ENCODE measurements at places on chromosomes 6 and 20.
A peak's percentile ranks its signal among the peaks of the same experiment; 100 is the strongest.

GRCh38 chr6:132695773-132696172 lies 18.1 kb downstream of the VNN1 start:
- no peak for DNase-seq

DNA sequence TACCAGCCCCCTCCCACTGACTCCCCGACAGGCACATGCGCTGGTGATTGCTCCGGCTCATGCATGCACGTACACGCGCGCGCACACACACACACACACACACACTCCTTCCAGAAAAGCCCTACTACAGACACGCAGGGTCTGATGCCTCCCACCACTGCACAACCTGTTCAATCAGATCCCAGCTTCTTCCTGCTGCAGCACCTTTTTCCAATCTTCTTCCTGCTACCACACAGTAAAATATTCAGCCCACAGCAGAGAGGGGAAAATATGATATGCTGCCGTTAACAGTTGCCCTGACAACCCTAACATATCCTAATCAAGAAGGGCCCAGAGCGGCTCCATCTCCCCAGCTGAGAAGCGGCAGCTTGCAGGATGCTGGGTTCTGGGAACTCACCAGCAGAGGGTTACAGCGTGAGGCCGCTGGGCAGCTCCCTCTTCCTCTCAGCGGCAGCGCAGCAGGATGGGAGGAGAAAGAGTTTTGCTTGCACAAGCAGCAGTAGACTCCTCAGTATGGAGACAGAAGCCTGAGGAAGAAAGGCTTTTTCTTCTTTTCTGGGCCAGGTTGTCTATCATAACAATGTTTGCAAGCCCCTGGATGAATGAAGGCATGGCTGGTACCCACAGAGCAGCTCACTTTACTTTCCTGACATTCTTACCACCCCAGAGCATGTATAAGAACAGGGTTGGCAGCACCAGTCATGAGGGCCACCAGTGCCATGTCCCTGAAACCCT lies 23.9 kb downstream of the MAP7 start:
- DNase-seq = no peak

- DNase-seq = no peak
Observed at GRCh38 chr6:151069641-151070040, 170.1 kb upstream of the AKAP12 start.

DNA sequence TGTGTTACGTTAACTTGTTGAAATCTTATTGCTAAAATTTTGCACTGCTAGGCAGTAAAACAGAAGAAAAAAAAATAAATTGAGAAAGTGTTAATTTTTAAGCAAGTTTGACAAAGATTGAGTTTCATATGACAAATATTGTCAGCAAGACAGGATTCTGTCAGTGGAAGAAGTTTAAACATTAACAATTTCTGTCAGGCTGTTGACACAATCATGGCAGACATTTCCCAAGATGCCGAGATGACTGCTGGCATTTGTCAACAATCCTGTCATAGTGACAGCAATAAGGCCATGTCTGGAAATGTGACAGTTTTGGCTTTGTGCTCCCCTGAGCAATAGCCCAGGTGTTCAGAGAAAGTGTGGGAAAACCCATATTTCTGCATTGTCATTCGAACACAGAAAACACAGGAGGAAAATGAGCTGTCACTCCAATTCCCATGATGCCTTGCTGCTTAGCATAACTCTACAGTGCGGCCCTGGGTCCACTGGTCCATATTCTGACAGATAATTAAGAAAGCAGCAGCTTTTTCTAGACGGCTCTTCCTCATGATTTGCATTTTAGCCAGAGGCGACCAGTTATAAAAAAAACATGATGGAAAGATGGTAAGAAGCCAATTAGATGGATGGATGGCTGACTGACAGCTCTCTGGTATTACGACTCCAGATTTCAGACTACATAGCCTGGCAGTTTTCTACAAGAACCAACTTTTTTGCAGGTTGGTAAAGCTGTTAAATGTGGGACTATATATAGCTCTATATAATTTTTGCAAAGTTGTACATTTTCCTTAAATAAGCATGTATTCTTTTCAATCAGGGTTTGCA lies 43.6 kb upstream of the DEFB112 start:
- no peak for DNase-seq

GRCh38 chr20:25022680-25023079 lies 30.1 kb upstream of the APMAP start:
- no peak for DNase-seq

- DNase-seq = no peak
Observed at GRCh38 chr6:14921170-14921569, 324.7 kb upstream of the JARID2 start.

DNA sequence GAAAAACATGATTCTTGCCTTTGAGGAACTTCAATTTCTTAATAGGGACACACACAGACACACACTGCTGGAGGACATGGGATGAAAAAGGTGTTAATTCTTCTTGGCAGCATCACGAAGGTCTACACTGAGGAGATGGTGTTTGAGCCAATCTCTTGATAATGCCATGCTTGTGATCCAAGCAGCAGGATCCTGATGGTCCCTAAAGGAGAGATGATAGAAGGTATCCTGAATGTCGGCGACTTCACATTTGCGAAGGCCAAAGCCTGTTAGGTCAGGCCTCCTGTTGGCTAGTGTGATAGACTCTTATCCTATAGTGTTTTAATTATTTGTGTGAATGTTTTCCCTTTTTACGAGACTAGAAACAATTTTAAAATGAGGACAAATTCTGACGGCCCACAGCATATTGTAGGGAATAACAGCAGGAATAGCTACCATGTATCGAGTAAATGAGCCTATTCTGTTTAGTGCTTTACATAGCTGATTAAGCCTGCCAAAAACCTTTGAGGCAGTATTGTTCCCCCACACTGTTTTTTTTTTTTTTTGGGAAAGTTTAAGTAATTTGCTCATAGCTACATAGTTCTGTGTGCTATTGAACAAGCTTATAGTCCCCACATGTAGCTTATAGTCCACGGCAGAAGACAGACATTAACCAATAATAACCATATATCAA lies 15.3 kb upstream of the TFB1M start:
- DNase-seq = no peak

- DNase-seq = peak; percentile 65
Observed at GRCh38 chr6:28443112-28443773, at the start of gene ZSCAN23. TSS of gene ZSCAN23 (minus strand) at chr6:28443491. CDS start at chr6:28436266, 7,225 bp downstream.

DNA sequence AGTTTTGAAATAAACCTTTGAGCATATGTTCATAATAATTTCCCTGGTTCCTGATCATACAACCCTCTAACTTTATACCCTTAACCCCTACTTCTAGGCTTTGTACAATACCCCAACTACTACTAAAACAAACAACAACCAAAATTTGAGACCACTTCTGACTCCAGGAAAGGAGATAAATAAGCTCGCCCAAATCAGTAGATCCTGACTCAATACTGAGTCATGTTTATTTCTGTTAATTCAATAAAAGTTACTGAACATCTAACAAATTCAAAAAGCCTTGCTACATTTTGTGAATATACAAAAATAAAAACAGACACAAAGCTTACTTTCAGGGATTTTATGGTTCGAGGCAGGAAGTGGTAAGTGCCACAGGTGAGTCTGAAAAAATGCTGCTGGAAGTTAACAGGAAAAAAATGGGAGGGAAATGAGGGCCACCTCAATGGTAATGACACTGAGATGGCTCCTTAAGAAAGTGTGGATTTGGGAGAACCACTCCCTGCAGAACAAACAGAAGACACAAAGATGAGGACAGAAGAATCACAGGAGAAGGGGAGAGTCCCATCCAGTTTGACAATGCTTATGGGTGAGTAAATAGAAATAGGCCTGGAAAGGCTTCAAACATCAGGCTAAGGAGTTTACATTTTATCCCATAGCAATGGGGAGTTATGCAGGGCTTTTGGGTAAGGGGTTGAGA lies 63.4 kb downstream of the DST start:
- no peak for DNase-seq

DNA sequence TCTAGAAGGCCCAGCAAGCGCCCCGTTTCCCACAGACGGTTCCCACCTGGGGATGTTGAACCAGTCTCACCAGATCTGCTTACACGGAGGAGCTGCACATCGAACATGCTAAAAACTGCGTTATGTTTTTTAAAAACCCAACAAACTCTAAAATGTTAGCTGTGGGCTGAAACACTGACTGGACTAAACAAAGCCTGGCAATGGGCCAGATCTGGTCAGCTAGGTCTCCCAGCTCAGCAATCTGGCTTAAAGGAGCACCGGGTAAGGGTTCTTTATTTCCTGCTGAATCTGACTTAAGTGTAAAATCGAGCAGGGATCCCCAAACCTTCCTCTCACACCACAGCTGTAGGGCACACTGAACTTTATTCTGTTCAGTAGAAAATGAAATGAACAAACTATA lies 156.9 kb downstream of the FOXC1 start:
- no peak for DNase-seq

GRCh38 chr20:44357555-44358125 lies 2.1 kb downstream of the HNF4A start:
- no peak for DNase-seq

DNA sequence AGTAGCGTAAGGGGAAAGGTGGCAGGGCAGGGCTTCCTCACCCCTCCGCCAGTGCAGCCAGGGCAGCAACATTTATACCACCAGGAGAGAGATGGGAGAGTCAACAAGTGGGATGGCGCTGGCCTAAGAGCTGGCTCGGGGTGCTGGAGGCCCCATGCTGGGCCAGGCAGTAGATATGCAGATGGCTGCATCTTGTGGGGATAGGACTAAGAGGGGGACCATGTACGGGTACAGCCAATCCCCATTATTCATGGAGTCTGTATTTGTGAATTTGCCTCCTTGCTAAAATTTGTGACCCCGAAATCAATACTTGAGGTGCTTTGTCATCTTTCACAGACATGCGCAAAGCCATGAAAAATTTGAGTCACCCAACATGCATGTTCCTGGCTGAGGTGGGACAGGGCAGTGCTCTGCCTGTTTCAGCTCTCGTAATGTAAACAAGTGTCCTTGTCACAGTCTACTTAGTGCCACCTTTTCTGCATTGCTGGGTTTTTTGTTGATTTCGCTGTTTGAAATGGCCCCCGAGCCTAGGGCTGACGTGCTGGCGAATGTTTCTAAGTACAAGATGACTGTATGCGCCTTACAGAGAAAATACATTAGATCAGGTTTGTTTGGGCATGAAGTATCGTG lies 27.5 kb upstream of the TAF8 start:
- no peak for DNase-seq

DNA sequence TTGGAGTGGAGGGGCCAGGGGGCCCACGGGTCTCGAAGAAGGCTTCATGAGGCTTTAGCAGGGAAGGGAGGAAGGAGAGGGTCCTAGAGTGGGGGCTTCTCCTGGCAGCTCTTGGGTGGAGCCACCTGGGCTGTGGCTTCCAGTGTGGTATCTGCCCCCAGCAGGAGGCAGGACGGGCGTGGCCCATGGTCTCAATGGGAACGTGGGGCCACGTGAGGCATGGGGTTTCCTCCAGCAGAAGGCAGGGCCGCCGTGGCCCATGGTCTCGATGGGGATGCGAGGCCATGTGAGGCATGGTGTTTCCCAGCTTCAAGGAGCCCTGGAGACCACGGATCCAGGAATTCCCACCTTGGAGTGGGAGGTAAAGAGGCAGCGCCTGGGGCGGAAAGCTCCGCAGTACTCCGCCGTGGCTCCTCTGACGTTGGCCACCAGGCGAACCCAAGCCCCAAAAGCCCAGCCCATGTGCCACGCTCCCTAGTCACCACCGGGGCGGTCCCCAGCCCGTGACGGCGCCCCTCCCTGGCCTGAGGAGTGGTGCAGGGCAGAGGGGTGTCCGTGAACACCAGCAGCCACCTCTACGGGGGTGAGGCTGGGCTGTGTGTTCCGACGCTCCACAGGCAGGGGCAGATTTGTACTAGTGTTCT lies 62.0 kb upstream of the GATA5 start:
- no peak for DNase-seq

DNA sequence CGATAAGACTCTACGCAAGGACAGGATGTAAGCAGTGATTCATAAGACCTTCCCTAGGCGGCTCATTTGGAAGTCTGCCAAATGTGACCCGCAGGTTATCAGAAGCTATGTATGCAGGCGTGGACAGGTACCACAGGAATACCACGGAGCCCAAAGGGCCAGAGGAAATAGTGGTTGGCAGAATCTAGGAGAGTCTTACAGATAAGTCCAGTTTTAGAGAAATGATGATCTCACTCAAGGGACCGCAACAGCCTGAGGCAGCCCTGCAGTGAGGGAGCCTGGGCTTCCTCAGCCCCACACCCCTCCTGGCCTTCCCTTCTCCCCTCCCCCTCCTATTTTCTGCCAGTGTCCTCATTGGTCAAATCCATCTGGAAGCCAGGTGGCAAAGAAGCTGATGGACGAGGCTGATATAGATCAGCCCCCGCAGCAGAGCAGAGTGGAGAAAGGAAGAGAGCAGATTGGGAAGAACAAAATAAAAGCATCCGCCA lies 110.6 kb downstream of the FNDC1 start:
- no peak for DNase-seq

- DNase-seq = peak; percentile 50
Observed at GRCh38 chr20:63290677-63291472, 2.1 kb upstream of the COL20A1 start.

Measured in activated T-helper 9 cell treated with anti-CD3 and anti-CD28 coated beads, Interleukin-2, amount 50 U/mL, for 16 hours (primary cell).